Uterus (tissue), 4 donors: ENCODE measurements at places on chromosomes 1 and 21.
A peak's percentile ranks its signal among the peaks of the same experiment; 100 is the strongest.

DNA sequence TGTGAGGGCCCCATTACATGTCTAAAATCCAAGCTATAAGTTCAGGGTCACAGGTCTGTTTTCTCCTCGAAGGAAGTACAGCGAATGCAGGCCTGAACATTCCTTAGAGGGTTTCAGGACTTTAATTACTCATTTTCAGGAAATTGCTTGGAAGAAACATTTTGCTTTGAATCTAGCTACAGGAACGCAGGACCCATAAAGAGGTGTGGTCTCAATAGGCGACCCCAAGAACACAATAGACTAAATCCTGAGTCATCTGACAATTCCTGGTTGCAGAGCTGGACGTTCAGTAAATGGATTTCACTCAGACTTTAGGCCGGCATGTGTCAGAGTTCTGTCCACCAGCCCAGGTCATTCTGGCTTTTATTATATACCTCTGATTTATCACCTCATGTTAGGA lies 1.0 kb upstream of the ERG start:
- no peak for DNase-seq

- DNase-seq, result peak; percentile 36
Measured at GRCh38 chr1:212671342-212672031, 28.2 kb downstream of the BATF3 start.

GRCh38 chr21:28641731-28642130 lies 350.9 kb downstream of the LTN1 start:
- DNase-seq, result no peak

DNA sequence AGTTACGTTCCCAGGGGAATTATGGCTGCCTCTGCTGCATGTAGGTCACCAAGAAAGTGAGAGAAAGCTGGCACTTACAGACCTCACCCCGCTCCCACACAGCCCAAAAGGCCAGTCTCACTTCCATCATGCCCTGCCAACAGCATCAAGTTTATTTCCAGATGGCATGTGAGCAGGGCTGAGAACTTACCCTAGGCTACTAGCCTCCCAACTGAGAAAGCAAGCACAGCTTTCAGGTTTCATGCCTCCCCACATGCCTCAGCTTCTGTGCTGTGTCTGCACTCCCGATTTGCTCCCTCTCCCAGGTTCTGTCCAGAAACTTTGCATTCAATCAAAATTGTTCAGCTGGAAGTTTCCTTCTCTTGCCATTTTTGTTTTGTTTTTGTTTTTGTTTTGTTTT lies 59.1 kb upstream of the CRB1 start:
- no peak for DNase-seq

DNA sequence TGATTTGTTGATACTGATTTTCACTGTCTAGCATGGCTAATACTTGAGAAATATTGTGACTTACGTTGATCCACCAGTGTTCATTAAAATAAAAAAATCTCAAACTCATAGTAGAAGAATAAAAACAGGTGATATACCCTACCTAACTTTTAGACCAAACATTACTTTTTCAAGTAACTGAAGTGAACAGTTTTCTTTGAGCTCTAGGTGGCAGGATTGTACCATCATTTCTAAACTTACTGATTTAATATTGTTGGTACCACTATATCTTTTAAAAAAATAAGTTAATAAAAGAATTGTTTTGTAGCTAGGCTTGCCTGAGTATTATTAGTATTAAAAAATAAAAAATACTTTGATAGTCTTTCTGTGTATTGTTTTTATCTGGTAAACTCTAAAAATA lies 21.5 kb downstream of the CDC73 start:
- DNase-seq, result no peak

DNA sequence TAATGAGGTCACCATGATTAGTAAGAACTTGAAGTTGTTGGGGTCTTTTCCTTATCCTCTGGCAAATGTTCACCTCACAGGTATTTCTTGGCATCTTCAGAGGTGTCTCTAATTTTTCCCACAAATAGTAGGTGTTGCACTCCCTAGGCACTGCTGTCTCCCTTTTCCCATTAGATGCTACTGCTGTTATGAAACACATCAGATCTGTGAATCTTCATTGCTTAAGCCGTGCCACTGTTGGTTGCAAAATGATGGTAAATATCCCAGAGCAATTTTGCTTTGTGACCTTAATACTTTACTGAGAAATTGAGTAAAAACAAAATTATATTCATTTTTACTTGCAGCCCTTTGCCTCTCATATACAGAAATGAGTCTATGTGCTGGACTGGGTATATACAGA lies 169.6 kb downstream of the KCNK2 start:
- no peak for DNase-seq

DNA sequence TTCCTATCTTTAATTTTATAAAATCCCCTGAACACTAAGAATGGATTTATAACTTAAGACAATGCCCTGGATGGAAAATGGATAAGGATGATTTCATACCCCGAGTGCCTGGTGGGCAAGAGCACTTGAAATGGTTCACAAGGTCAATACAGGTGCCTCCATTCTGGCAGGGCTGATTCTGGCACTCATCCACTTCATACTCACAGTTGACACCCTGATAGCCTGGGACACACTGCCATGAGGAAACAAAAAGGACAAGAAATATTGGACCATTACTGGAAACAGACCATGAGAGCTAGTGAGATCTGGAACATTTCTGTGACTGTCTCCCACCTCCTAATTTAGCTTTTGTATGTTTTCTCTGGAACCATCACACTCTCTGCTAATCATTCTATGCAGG lies 39.1 kb upstream of the ADAM30 start:
- no peak for DNase-seq

GRCh38 chr1:70409136-70409535 lies 1.9 kb upstream of the CTH start:
- DNase-seq, result no peak
